ENCODE measurements at places on chromosomes 6 and 20.

GRCh38 chr6:170456334-170456733, 96.8 kb downstream of the PSMB1 start:
- no peak for DNase-seq

DNA sequence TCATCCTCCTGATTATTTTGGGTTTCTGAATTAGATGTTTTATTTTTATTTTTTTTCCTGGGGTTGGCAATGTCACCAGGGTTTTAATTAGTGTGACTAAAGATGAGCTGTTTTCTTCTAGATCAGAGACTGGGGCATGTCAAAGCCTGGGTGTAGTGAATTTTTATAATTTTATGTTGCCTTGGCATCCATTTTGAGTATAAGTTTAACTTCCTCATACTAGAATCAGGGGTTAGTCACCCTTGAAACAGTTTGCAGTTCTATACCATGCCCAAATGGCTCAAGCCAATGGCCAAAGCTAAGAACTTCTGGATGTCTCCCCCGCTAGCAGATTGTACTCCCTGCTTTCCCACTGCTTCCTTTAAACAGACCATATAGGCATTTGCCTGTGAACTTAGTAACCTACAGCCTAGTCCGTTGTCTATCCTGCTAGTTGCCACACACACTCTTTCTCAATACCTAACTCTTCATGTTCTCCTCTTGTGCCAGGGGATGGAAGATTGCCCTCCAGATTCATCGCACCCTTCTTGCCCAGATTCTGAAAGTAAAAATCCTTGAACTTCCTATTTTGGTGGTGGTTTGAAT, 54.5 kb downstream of the KIAA0408 start:
- no peak for DNase-seq

DNA sequence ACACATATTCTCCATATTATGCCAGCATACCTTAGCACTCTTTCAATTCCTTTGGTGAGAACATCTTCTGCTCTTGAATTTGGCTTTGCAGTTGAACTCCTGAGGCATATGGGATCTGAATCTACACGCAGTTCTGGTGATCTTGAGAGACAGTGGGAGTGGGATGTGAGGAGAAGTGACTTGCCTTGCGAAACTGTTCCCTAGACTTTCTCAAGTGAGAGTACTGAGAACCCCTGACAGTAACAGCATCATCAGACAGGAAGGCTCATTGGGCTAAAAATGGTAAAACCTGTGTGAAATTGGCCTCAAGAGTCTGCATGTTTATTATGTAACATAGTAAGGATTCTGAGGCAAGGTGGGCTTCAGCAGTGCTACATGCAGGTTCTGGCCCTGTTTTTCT, 49.1 kb upstream of the CEP85L start:
- no peak for DNase-seq

DNA sequence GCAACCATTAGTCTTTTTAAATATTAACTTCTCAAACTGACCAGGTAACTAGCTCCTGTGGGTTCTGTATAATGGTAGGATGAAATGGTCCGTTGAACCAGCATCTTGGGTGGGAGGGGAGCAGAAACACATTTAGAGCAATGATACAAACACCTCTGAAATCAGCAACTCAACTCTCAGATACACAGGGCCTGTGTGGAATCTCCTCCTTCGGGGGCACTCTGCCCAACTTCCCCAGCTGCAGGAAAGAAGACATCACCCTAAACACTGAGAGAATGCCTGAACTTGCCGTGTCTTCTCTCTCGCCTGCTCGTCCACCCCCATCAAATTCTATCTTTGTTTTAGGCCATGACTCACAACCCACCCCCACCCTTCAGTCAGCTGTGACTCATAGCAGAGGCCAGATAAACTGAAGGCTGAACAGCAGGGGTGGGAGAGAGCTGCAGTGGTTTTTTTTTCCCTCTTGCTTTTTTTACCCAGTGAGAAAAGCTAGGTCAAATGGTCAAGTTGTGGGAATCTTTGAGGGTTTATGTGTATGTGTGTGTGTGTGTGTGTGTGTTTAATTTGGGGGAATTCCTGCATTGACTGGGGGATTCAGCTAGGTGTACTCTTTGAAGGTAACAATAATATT, 593.4 kb upstream of the JAG1 start:
- peak; percentile 61 for DNase-seq

DNA sequence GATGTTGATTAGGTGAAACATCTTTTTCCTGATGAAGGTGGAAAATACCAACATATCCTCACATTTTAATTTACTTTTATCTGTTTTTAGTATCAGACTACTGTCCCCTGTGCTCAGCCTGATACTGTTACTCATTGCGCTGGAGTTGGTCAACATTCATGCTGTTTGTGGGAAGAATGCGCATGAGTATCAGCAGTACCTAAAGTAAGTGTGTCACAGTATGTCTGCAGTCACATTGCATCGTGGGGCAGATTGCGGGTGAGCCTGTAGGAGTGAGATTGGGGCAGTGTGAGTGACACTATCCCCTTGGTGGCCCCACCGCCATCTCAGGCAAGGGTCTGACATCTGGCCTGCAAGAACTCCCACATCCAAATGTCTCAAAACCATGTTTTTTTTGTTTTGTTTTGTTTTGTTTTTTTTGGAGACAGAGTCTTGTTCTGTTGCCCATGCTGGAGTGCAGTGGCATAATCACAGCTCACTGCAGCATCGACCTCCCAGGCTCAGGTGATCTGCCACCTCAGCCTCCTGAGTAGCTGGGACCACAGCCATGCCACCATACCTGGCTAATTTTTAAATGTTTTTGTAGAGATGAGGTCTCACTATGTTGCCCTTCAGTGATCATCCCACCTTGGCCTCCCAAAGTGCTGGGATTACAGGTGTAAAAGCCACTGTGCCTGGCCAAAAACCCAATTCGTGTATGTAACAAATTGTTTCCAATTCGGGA, 27.8 kb downstream of the ERMARD start:
- no peak for DNase-seq

DNA sequence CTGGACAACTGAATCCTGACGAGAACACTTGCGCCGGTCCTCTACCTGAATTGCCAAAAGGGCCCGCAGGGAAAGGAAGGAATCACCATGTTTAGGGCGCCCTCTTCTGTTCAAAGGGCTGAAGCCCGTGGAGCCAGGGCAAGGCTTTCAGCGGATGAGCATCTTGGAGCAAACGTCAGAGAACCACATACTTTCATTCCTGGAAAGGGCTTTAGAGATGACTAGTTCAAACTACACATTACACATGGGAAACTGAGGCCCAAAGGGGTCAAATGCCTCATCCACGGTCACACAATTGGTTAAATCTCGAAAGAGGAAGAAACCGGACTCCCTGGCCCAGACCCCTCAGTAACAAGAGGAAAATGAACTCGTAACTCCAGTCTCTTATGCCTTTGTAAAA, 11.5 kb upstream of the ZNF133 start:
- DNase-seq: peak; percentile 75

- peak; percentile 8 for DNase-seq
Observed at GRCh38 chr6:38673397-38674165, 29.4 kb downstream of the GLO1 start.

DNA sequence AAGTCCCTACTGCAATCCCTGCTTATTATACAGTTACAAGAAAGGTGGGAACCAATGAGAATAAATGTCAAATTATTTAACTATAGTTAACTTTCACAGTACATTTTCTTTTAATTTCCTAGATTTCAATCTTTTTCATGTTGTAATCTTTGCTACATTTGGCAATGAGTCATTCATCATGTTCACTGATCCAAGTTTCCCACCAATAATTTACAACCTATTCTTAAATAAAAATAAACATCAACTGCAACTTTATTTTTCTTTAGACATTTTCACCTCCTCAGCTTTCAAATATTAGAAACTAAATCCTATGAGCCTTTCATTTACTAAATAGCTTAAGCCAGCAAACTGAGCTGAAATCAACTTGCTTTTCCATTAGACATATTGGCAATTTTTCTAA, 541.3 kb upstream of the BTBD3 start:
- no peak for DNase-seq

GRCh38 chr6:100465701-100466409, 1.1 kb upstream of the SIM1 start:
- no peak for DNase-seq

GRCh38 chr6:17923401-17923863, 64.0 kb downstream of the KIF13A start:
- DNase-seq: no peak

DNA sequence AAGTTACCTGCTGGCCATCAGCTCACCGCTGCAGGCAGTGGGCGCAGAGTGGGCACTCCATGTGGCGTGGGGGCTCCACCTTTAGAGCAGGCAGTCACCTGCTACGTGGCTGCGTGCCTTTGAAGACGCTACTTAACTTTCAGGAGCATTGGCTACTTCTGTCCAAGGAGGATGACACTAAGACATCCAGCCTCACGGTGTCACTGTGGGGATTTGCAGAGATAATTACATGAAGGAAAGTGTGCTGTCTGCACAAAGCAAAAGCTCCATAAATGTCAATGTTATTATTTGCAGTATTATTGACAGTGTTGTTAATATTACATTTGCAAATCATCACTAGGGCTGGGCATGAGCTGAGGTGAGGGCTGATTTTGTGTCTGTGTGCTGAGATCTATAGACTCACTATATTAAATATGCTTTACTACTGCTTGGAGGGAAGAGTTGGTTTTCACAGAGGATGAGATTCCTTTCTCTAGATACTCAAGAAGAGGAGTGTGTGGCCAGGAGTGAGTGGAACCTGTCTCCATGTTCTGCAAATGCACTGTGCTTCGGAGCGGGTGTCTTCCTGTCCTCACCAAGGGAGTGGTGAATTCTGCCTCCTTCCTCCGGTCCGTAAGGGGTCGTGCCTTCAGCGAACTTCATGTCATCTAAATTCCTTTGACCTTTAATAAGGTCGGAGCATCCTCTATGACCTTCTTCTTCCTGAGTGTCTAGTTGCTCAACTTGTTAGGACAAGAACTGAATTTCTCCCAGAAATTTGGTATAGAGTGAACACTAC, 165.8 kb upstream of the SYNDIG1 start:
- no peak for DNase-seq

GRCh38 chr6:5665667-5666066, 341.1 kb downstream of the NRN1 start:
- no peak for DNase-seq

GRCh38 chr6:125258651-125259353, 43.0 kb downstream of the HDDC2 start:
- DNase-seq: no peak

DNA sequence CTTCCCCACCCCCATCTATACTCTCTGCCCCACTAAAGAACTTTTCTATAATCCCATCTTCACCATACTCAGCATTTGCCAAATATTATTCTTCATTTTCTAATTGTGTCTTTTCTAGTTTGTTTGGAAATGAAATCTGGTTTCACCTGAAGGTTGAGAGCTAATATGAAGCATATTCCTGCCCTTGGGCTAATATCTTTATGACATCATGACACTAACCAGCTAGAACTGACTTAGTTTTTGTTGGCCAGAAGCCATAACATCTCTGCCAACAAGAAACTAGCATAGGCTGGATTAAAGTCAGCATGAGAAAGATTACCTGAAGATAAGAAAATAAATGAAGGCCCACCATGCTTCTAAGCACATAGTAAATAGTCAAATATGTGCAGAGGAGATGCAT, 16.7 kb downstream of the UNC5CL start:
- no peak for DNase-seq

DNA sequence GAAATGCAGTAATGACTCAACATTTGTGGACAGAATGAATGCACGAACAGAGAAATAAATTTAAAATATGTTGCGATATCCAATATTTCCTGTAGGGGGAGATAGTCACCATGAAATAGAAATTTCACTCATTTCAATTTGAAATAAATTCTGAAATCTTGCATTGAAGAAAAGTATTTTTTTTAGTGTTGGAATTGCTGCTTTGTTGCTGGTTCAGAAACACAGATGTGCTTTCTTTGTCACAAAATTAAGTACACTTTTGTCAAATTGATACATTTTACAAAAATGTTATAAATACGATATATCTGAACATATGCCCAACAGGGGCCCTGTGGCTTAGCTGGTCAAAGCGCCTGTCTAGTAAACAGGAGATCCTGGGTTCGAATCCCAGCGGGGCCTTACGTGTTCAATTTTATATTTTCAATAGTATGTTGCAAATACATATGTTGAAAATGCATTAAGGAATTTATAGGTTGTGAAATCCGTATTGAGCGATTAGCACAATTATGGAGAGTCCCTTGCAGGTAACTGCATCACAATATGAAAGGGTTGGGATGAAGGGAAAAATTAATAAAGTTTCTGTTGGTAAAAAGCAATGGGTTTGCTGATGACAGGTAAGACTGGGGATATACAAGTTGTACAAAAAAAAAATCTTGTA, 85.4 kb upstream of the PRSS16 start:
- peak; percentile 87 for DNase-seq

GRCh38 chr6:55772730-55773129, 102.7 kb downstream of the BMP5 start:
- DNase-seq: no peak

DNA sequence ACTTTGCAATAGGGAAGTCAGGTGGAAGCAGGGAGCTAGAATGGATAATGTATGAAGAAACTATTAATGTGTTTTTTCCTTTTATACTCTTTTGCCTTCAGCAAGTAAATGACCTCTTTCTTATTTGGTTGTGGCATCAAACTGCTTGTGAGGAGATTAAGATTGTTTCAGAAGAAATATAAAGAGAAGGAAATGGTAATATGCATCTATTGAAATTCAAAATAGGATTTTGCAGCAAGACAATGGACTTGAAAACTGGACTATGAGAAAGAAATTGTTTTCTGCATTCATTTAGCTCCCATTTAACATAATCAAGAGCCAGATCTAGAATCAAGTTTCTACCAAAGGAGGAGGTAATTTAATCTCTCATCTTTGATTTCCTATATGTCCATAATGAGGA, 32.3 kb upstream of the KIFC1 start:
- no peak for DNase-seq

DNA sequence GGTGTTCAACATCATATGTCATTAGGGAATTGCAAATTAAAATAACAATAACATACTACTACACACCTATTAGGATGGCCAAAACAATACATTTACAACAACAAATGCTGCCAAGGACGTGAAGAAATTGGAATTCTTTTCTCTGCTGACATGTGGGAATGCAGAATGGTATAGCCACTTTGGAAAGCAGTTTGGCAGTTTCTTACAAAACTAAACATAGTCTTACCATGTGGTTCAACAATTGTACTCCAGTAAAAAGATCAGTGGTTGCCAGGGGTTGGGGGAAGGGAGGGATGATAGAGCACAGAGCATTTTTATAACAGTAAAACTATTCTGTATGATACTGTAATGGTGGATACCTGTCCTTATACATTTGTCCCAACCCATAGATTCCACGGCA, 12.3 kb upstream of the CFAP206 start:
- DNase-seq: no peak

- no peak for DNase-seq
Observed at GRCh38 chr6:167125855-167126349, 3.0 kb downstream of the CCR6 start.

Measured in NCI-H2227 treated with DMSO at 0.1 percent for 48 hours (cell line).